T-helper 2 cell treated with Interferon-gamma antibody and Interleukin-4, amounts not matched to agents 5 μg/mL and 100 μg/mL, for 36 hours (primary cell): ENCODE measurements at places on chromosomes 6 and 20.

DNA sequence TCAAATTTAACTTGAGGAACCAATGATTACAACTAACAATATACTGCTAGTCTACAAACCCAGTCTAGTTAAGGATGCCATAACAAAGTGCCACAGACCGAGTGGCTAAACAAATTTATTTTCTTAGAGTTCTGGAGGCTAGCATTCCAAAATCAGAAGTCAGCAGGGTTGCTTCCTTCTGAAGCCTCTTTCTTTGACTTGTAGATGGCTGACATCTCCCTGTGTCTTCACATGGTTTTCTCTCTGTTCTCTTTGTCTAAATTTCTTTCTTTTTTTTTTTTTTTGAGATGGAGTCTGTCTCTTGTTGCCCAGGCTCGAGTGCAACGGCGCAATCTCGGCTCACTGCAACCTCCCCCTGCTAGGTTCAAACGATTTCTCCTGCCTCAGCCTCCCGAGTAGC lies 56.1 kb downstream of the NCOA3 start:
- no peak overlapping the region for H3K27ac ChIP-seq
- peaks cover 24% of the 10 kb centered on the region for H3K4me1 ChIP-seq
- H3K36me3 ChIP-seq, result peaks cover 26% of the 10 kb centered on the region
- DNase-seq, result no peak

DNA sequence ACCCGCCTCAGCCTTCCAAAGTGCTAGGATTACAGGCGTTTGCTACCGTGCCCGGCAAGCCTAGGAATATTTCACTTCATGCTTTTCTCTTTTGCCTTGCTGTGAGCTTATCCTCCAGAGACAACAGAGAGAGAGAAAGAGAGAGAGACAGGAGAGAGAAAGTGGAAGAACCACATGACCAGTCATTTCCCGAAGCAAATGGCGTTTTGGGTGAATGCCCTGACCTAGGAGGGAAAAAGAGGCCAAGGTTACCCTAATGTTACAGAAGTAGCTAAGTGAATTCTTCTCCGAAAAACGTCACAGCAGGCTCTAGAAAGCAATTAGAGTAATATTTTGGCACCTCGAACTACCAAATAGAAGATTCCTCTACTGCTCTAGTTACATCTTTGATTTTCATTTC lies 9.1 kb downstream of the SGK1 start:
- DNase-seq, result no peak
- peaks cover 12% of the 10 kb centered on the region for H3K4me1 ChIP-seq
- H3K27ac ChIP-seq, result no peak overlapping the region
- H3K36me3 ChIP-seq, result no peaks in the 10 kb centered on the region
- H3K27me3 ChIP-seq, result peaks cover 16% of the 10 kb centered on the region

- no peak overlapping the region for H3K27ac ChIP-seq
- no peaks in the 10 kb centered on the region for H3K4me1 ChIP-seq
- H3K36me3 ChIP-seq, result no peaks in the 10 kb centered on the region
- no peaks in the 10 kb centered on the region for H3K27me3 ChIP-seq
Observed at GRCh38 chr20:16609066-16609465, 35.8 kb upstream of the KIF16B start.

- DNase-seq, result no peak
- no peak overlapping the region for H3K27ac ChIP-seq
- peaks cover 21% of the 10 kb centered on the region for H3K36me3 ChIP-seq
- H3K4me3 ChIP-seq, result no peak overlapping the region
- peaks cover 64% of the 10 kb centered on the region for H3K4me1 ChIP-seq
Observed at GRCh38 chr6:119310486-119311036, 39.0 kb downstream of the MAN1A1 start.

GRCh38 chr6:25290306-25291060 lies 11.3 kb downstream of the CARMIL1 start:
- H3K27ac ChIP-seq, result no peak overlapping the region
- no peaks in the 10 kb centered on the region for H3K36me3 ChIP-seq
- H3K4me3 ChIP-seq, result no peak overlapping the region
- peaks cover 4% of the 10 kb centered on the region for H3K27me3 ChIP-seq
- DNase-seq, result no peak

GRCh38 chr20:47727909-47728361 lies 57.3 kb downstream of the SULF2 start:
- no peak for DNase-seq
- peak overlapping the region; percentile 87 for H3K4me3 ChIP-seq
- H3K27ac ChIP-seq, result peak overlapping the region; percentile 96
- peaks cover 2% of the 10 kb centered on the region for H3K27me3 ChIP-seq
- peaks cover 6% of the 10 kb centered on the region for H3K36me3 ChIP-seq
- H3K4me1 ChIP-seq, result peaks cover 46% of the 10 kb centered on the region

- H3K4me3 ChIP-seq, result no peak overlapping the region
- DNase-seq, result no peak
- no peaks in the 10 kb centered on the region for H3K4me1 ChIP-seq
- H3K27me3 ChIP-seq, result peaks cover 7% of the 10 kb centered on the region
Observed at GRCh38 chr20:2602046-2602735, 50.2 kb upstream of the NOP56 start.

GRCh38 chr6:161091972-161092701 lies 100.6 kb downstream of the MAP3K4 start:
- no peak overlapping the region for H3K4me3 ChIP-seq
- no peak overlapping the region for H3K27ac ChIP-seq
- no peaks in the 10 kb centered on the region for H3K4me1 ChIP-seq
- DNase-seq, result no peak
- no peaks in the 10 kb centered on the region for H3K27me3 ChIP-seq

- H3K4me1 ChIP-seq, result no peaks in the 10 kb centered on the region
- H3K4me3 ChIP-seq, result no peak overlapping the region
- H3K27me3 ChIP-seq, result peaks cover 8% of the 10 kb centered on the region
- no peak overlapping the region for H3K27ac ChIP-seq
- DNase-seq, result no peak
Observed at GRCh38 chr20:20780127-20780824, 67.8 kb upstream of the RALGAPA2 start.

GRCh38 chr6:41707565-41708200 lies 27.7 kb downstream of the TFEB start:
- peaks cover 25% of the 10 kb centered on the region for H3K4me1 ChIP-seq
- peak overlapping the region; percentile 85 for H3K27ac ChIP-seq
- H3K36me3 ChIP-seq, result no peaks in the 10 kb centered on the region
- no peaks in the 10 kb centered on the region for H3K27me3 ChIP-seq

- no peaks in the 10 kb centered on the region for H3K4me1 ChIP-seq
- DNase-seq, result no peak
- H3K4me3 ChIP-seq, result no peak overlapping the region
Observed at GRCh38 chr6:165721356-165721755, 58.3 kb upstream of the PDE10A start.

DNA sequence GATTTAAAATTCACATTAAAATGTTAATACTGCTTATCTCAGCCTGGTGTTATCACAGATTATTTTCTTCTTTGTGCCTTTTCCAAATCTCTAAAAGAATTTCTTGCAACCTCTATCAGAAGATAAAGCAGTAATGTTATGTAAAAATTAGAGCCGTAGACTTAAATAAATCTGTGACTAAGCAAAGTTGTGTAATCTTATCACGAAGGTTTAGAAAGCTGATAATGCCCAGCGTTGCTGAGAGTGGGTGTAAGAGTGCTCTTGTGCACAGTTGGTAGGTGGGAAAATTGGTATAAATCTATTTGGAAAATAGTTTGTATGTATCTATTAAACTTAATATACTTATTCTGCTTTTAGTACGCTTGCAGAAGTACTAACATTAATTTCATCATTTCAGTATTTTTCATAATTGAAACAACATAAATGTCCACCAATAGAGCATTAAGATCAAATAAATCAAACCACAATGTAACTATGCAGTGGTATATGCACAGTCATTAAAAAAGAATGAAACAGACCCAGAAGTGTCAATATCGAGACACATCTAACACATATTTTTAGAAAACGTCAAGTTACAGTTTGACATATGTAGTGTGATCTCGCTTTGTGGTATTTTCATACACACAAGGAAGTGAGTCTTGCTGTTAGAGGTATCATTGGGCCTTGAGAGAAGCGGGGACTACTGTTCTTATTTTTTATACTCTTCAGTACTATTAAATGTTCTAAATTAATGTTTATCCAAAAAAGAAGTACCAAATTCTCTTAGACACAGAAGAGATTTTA lies 54.4 kb upstream of the PBOV1 start:
- no peak overlapping the region for H3K27ac ChIP-seq
- no peak for DNase-seq

- no peak overlapping the region for H3K4me3 ChIP-seq
- H3K27me3 ChIP-seq, result peaks cover 10% of the 10 kb centered on the region
- DNase-seq, result no peak
Observed at GRCh38 chr6:28947831-28948270, 24.1 kb upstream of the TRIM27 start.

DNA sequence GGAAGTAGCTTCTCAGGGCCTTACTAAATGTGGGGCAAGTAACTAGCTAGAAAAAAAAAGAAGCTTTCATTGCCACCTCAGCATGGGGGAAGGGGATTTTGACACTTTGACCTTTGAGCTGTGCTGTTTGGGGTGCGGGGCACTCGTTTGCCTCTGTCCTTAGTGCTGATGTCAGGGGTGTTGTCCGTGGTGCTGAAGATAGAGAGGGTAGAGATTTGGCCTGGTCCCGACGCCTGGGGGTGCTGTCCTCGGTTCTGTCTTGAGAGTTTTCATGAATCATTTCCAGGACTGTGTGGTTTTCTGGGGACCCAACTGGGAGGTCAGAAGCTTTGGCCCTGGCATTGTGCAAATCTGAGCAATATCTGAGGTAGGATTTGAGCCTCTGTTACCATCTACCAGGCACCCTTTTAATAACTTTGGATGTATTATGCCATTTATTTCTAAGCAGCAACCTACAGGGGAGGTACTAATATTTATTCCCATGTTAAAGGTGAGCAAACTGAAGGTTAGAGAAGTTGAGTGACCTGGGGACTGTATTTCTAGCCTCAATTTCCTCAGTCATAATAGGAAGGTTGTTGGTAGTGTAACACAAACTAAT lies 78.0 kb downstream of the DLGAP4 start:
- peak; percentile 28 for DNase-seq
- no peaks in the 10 kb centered on the region for H3K27me3 ChIP-seq
- no peaks in the 10 kb centered on the region for H3K4me1 ChIP-seq
- no peak overlapping the region for H3K27ac ChIP-seq

DNA sequence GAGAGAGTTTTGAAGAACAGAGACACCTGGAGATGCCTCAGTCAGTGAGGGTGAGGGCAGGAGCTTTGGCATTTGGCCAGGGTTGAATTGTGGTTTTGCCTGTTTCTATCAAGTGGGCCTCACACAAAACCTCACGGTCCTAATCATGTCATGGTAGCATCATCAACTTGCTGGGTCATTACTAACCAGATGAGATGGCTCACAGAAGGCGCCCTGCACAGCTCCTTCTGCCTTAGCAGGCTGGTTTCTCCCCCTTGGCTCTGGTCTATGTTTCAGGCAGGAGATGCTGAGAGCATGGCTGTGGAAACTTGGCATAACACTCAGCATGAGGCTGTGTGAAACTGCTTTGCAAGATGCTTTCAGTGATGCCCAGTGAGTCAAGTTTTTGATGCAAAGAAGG lies 99.3 kb downstream of the LRRC1 start:
- H3K4me3 ChIP-seq, result no peak overlapping the region
- H3K36me3 ChIP-seq, result no peaks in the 10 kb centered on the region
- DNase-seq, result peak; percentile 32
- no peaks in the 10 kb centered on the region for H3K27me3 ChIP-seq

DNA sequence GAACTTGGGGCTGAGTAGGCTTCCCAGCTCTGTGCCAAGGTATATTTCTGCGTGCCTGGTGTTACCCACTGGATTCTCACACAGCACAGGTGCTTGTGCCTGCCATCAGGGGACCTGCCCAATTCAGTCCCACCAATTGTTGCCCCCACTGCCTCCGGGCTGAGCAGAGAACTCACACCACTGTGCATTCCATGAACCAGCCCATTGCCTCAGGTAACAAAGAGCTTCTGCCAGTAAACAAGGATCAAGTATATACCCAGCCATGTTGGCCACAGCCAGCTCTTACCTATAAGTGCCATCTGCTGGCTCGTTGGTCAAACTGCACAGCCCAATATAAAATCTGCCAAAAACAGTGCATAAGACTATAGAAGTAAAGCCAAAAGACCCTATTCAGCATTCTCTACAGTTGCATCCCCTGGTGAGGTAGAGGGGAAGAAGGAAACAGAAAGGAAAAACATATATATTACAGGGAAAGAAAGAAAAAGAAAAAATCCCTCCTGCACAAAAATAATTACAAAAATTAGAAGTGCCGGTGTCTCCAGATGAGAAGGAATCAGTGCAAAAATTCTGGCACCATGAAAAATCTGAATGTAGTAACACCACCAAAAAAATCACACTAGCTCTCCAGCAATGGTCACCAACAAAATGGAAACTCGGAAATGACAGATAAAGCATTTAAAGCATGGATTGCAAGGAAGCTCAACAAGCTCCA lies 241.4 kb downstream of the IBTK start:
- H3K36me3 ChIP-seq, result no peaks in the 10 kb centered on the region
- no peak overlapping the region for H3K4me3 ChIP-seq
- H3K27ac ChIP-seq, result no peak overlapping the region
- H3K4me1 ChIP-seq, result no peaks in the 10 kb centered on the region

DNA sequence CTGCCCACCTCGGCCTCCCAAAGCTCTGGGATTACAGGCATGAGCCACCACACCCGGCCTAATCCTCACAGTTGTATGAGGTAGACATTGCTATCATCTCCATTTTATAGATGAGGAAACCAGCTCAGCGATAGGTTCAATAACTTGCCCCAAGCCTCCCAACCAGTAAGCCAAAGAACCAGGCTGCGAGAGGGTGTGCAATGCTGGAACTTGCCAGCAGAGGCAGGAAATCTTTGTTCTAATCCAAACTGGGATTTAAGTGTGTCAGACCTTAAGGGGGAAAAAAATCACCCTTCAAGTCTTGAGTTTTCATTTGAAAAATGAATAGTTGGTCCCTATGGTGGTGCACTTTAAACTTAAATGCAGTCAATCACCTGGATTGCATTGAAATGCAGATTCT lies 20.1 kb upstream of the RNGTT start:
- H3K27ac ChIP-seq, result no peak overlapping the region
- no peaks in the 10 kb centered on the region for H3K36me3 ChIP-seq
- peaks cover 5% of the 10 kb centered on the region for H3K27me3 ChIP-seq
- no peak overlapping the region for H3K4me3 ChIP-seq
- no peak for DNase-seq
